ENCODE measurements at places on chromosomes 6 and 20.

GRCh38 chr6:85058806-85059205, 294.4 kb upstream of the TBX18 start:
- no peak for DNase-seq

DNA sequence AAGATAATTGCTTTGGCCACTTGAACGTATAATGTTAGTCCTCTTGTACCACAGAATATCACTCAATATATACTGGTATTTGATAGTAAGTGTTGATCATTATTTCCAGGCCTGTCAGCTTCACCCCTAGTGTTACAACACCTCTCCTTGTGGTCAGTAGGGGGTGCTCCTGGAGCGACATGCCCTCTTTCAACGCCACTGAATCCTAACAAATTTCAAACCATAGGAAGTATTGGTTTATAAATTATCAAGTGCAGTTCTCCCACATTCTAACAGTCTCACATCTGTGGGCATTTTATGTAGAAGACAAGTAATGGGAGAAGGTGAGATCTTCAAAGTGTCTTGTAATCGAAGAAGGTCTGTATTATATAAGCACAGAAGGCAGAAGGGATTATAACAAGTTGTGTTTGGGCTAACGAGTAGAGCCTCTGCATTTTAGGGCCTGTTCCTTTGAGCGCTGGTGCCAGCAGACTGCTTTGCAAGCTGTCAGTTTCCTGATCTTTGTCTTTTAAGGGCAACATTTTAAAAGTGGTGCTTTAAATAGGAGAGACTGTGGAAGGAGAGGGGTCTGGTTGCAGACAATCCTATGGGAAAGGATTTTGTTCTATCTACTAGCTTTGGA, 57.1 kb upstream of the CEP162 start:
- no peak for DNase-seq

DNA sequence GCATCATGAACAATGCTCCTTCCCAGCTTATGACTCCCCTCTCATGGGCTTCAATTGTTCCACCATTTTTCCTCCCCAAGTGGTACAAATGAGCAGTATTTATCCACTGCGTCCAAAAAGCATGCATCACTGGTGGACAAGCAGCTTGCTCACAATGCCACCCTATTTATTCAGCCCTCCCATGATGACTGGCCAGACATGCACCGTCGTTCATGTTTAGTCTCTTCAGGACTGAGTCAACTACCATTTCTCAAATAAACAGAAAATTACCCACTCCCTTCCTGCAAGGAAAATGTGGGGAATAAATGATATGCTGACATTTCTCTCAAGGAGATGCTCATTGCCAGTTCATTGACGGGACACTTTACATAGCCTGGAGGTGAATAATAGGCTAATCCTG, 300.4 kb downstream of the C6orf118 start:
- DNase-seq, result no peak

DNA sequence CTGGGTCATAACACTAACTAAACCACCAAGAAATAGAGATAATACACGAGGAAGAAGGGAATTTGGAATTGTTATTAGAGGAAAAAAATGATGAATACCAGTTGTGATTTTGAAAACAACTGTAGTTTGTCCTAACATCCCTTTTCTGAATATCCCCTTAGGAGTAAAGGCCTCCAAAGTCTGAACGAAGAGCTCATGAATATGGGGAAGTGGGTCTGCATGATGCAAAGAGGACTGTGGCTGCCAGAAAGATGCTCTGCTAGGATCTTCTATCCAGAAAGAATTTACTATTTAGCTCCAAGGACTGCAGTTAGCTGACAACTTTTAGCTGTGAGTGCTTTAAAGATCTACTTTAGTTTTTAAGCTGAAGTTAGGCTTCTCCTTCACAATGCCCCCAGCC, 308.8 kb upstream of the HS3ST5 start:
- no peak for DNase-seq

GRCh38 chr6:98572579-98572978, 261.8 kb upstream of the POU3F2 start:
- no peak for DNase-seq

GRCh38 chr6:154239392-154239791, 117.2 kb downstream of the IPCEF1 start:
- DNase-seq, result no peak

- no peak for DNase-seq
These were observed 1.6 kb upstream of the OGFRL1 start for GRCh38 chr6:71287038-71287437.

- no peak for DNase-seq
These were observed 117.6 kb downstream of the MRPL14 start for GRCh38 chr6:44009425-44010321.

DNA sequence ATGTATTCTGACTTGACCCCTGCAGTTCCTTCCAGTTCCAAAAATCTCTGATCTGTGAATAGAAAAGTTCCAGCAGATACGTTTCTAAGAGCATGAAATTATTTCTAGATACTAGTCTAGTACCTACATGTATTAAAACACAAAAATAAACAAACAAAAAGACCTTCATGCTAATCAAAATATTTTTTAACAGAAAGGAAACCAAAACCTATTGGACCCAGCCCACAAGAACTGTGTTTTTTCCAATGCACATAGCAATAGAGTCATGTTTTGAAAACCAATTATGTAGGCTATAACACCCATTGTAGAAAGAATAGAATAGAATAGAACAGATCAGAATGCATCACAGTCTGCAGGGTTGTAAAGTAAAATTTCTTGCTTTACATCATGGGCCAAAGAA, 158.6 kb upstream of the TNFAIP3 start:
- DNase-seq, result no peak

DNA sequence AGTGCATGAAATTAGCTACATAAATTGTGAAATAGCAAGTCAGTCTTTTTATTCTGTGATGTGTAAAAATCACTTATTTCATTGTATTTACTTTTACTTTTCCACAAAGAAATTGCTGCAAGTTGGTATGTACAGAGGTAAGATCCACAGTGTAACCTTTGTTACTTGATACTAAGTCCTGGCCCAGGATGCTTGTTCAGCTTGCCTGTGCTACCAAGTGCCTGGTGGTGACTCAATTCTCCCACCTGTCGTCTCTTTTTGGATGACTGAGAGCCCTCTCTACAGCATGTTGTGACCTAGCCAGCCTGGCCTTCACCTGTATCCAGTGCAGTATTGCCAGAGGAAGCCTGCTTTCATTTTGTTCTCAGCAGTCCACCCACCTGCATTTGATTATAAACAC, 54.9 kb downstream of the ANKRD6 start:
- DNase-seq, result no peak

DNA sequence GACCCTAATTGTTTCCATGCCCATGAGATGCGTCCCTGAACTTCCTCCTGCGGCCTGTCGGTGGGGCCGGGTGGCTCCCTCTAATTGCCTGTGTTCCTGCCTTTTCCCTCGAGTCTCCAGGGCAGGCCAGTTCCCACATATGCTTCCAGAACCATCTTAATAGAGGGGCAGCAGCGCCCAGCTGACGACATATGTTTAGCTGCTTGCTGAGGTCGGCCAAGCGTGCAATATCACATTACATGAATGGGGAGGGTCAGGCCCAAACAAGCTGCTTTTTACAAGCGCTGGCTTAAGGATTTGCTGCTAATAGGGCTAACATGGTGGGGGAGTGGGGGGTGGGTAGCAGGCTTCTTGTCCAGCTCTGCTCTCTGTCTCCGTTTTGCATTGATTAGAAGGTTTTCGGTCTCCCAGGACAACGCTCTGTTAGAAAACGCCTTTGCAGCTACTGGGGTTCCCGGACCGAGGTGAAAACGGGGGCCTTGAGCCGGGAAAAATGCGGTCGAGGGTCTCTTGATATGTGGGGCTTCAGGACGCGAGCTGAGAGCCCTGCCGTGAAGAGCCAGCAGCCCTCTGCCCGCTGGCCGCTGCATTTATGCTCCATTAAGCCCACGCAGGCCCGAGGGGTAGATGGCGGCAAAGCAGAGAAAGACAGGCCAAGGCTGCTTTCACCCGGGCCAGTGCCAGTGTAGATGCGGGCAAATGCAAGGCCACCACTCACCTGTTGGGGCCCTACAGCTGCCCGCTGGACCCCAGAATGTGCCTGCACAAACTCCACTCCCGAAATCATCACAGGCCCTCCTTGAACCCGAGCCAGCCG, 308.5 kb downstream of the BMP7 start:
- DNase-seq, result no peak

DNA sequence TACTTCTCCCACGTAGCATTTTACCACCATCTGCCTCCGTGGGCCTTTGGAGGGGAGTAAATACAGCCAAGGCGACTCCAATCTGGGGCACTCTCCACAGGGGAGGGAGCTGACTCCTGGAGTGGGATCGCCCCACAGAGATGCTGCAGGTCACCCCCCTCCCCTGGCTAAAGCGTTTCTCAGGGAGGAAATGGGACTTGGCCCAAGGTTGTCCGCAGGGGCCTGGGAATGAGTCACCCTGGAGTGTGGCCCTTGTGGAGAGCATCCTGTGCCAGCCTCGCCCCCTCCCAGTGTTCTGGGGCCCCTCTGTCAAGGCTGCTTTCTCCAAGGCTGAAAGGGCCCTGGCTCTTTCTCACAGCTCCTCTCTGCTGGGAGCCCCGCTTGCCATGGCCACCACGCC, 84.5 kb upstream of the QKI start:
- DNase-seq, result no peak

GRCh38 chr6:46626976-46627375, 25.6 kb downstream of the CYP39A1 start:
- DNase-seq, result no peak

- no peak for DNase-seq
These were observed 15.4 kb downstream of the GCLC start for GRCh38 chr6:53529324-53530036.

DNA sequence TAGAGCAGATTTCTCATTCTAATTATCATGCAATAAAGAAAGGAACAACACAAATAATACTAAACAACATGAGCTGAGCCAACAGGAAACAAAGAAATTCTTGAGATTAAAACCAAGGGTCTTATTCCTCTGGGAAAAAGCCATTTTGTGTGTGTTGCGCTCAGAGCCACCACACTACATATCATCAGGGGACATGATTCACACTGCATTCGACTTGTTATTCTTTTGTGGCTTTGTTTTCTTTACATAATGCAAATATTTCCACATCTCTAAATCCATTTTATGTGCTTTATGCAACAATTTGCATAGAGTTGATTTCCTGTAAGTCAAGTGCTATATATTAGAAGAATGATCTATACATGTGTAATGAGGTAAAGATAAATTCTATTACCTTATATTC, 719.6 kb downstream of the TBC1D32 start:
- DNase-seq, result no peak

DNA sequence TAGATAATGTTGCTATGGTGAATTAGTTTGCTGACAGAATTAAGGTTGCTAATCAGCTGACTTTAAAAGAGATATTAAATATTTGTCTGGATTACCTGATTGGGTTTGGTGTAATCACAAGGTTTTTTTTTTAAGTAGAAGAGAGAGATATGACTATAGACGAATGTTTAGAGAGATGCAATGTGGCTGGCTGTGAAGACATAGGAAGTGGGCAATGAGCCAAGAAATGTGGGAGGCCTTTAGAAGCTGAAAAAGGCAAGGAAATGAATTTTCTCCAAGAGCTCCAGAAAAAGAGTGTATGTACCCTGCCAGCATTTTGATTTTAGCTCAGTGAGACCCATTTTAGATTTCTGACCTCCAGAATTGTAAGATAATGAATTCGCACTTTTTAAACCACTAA, 598.3 kb downstream of the PKHD1 start:
- DNase-seq, result no peak

DNA sequence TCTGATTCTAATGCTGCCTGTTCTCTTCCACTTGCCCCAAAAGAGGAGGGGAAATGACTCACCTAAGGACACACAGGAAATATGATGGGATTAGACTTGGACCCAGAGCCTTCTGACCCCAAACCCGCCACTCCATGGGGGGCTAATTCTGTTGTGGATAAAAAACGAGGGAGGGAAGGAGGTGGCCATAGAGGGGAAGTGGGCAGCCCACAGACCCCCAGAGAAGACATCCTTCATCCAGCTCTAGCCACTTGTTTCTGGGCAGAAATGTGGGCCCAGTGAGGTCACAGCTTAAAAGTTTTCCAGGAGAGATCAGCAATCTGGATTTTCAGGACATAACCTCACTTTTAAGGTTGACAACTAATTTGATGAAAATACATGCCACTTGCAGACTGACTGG, 202.1 kb downstream of the ANKRD60 start:
- DNase-seq, result no peak

GRCh38 chr6:135161411-135162395, 19.4 kb upstream of the MYB start:
- DNase-seq, result no peak

DNA sequence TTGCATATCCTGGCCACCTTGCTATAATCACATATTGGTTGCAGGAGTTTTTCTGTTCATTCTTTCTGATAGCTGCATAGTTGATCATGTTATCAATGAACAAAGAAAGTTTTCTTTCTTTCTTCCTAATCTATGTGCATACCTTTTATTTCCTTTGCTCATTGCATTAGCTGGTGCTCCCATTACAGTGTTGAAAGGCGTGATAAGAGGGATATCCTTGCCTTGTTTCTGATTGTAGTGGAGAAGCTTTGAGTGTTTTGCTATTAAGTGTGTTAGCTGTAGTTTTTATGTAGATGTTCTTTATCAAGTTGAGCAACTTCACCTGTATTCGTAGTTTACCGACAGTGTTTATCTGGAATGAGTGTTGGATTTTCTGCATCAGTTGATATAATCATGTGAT, 14.6 kb downstream of the STXBP5 start:
- no peak for DNase-seq

- DNase-seq, result peak; percentile 89
These were observed 70.2 kb downstream of the HFE start for GRCh38 chr6:26157251-26158075.

GRCh38 chr6:40583709-40584108, 3.5 kb downstream of the LRFN2 start:
- DNase-seq, result peak; percentile 36

- no peak for DNase-seq
These were observed 203.4 kb downstream of the MYLK4 start for GRCh38 chr6:2547355-2547754.

DNA sequence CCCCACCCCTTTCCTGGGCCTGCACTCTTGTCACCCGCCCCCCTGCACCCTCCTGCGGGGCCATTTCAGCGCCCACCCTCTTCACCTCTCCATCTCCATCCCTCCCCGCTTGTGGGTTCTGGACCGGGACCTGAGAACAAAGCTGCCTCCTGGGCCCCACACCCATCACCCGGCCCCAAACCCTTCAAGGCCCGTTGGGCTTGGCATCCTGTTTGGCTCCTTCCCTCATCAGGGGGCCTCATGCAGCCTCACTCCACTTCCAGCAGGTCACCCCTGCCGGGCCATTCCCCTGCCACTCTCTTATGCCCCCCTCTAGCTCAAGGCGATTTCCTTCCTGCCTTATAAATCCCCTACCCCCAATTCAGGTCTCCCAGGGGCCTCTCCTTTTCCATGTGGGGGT, 67.4 kb downstream of the SRC start:
- no peak for DNase-seq

All from activated CD8-positive, alpha-beta T cell treated with anti-CD3 and anti-CD28 coated beads, Interleukin-2, amount 10 ng/mL, durations not matched to agents 7 days and 5 days (primary cell).